Lower leg skin (tissue), 4 donors: ENCODE measurements at places on chromosomes 5 and 9. TPM values are rescaled to one million over a fixed set of nuclear protein-coding genes. Genes with fewer than 3 reads are reported as not detected.

Gene PFN3
- not detected for total RNA-seq

Gene FRMD3
- total RNA-seq = 5.8 TPM

Gene ALDH1B1
- total RNA-seq = 6.8 TPM

DNA sequence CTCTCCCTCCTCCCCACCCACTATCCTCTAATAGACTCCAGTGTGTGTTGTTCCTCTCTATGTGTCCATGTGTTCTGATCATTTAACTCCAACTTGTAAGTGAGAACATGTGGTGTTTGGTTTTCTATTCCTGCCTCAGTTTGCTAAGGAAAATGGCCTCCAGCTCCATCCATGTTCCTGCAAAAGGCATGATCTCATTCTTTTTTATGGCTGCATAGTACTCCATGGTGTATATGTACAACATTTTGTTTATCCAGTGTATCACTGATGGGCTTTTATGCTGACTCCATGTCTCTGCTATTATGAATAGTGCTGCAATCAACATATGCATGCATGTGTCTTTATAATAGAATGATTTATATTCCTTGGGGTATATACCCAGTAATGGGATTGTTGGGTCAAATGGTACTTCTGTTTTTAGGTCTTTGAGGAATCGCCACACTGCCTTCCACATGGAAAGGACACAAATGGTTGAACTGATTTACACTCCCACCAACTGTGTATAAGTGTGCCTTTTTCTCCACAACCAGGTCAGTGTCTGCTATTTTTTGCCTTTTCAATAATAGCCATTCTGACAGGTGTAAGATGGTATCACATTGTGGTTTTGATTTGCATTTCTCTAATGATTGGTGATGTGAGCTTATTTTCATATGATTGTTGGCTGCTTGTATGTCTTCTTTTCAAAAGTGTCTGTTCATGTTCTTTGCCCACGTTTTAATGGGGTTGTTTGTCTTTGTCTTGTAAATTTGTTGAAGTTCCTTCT is 96.5 kb upstream of the DAB2 start:
- no peak for DNase-seq

DNA sequence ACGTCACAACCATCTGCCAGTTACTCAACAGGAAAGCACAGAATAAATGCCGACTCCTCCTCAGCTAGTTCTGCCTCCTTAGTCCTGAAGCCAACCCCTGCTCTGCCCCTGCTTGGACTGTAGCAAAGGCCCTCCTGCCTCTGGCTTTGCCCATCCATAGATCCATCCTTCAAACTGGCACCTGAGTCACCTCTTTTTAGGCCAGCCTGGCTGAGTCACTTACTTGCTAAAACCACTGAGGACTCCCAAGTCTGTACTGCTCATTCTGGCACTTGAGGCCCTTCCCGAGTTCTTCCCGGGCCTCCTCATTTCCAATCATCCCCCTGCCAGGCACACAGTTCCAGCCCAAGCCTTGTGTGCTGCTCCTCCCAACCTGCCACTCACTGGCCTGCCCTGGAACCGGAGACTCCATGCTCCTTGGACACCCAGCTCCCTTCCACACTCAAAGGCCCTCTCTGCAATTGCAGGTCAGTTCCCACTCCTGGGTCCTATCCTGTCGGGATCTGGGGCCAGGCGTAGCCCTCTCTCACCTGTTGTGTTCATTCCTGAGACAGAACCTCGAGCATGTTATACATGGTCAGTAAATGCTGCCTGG is 220.1 kb downstream of the DAB2IP start:
- DNase-seq = no peak

GRCh38 chr9:125961072-125961471 is 213.9 kb downstream of the PBX3 start:
- DNase-seq = no peak
